ENCODE measurements at places on chromosomes 1 and 21.

- DNase-seq = no peak
Measured at GRCh38 chr1:231934797-231935196, 308.2 kb downstream of the DISC1 start.

DNA sequence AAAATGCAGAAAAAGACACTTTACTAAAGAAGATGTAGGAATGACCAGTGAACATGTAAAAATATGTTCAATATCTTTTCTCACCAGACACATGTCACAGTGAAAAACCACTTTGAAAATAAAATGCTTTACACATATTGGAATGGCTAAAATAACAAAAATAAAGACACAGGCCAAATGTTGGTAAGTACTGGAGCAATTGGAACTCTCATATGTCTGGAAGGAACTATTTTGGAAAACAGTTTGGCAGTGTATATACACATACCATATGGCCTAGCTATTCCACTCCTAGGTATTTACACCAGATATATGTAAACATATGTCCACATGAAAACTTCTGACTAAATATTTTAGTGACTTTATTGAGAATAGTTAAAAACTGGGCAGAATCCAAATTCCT, 927.2 kb downstream of the BRINP3 start:
- no peak for DNase-seq

GRCh38 chr21:25887166-25887565, 152.4 kb downstream of the GABPA start:
- DNase-seq = no peak

GRCh38 chr1:27391511-27392095, 819 bp upstream of the GPR3 start:
- no peak for DNase-seq

DNA sequence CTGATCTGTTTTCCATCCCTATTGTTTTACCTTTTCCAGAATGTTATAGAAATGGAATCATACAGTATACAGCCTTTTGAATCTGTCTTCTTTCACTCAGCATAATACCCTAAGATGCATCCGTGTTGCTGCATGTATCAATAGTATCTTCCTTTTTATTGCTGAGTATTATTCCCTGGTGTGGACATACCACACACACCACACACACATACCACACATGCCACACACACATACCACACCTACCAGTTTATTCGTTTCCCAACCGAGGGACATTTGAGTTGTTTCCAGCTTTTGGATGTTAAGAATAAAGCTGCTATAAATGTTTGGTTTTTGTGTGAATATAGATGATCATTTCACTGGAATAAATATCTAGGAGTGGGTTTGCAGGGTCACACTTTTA, 22.2 kb upstream of the SLC30A1 start:
- DNase-seq = no peak

- no peak for DNase-seq
Measured at GRCh38 chr1:15139654-15140350, 13.7 kb upstream of the TMEM51 start.

All from GF-D8 (cell line).